ENCODE measurements at places on chromosomes 11 and 22.

GRCh38 chr11:64246871-64247728 lies at the start of gene PPP1R14B:
TSS of gene PPP1R14B (minus strand) at chr11:64246943. CDS start at chr11:64246673, 270 bp downstream.
- peak; percentile 95 for DNase-seq

DNA sequence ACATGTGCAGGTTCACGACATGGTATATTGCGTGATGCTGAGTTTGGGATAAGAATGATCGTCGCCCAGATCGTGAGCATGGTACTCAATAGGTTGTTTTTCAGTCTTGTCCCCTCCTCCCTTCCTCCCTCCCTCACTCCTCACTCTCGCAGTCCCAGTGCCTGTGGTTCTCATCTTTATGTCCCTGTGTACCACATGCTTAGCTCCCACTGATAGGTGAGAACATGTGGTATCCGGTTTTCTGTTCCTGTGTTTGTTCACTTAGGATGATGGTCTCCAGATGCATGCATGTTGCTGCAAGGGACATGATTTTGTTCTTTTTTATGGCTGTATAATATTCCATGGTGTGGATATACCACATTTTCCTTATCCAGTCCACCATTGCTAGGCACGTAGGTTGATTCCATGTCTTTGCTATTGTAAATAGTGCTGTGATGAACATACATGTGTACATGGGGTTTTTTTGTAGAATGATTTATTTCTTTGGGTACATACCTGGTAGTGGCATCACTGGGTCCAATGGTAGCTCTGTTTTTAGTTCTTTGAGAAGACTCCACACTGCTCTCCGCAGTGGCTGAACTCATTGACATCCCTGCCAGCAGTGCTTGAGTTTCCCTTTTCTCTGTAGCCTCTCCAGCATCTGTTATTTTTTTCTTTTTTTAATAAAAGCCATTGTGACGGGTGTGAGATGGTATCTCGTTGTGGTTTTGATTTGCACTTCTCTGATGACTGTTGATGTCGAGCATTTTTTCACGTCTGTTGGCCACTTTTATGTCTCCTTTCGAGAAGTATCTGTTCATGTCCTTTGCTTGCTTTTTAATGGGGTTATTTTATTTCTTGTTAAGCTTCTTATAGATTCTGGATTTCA lies 16.4 kb downstream of the ZBED4 start:
- DNase-seq: no peak

GRCh38 chr11:86484795-86485166 lies 110.1 kb downstream of the CCDC81 start:
- no peak for DNase-seq

- no peak for DNase-seq
Observed at GRCh38 chr11:106468086-106468485, 390.6 kb downstream of the AASDHPPT start.

GRCh38 chr11:60848714-60849151 lies 6.8 kb downstream of the CCDC86 start:
- DNase-seq: no peak

GRCh38 chr11:72007587-72007986 lies 8.9 kb downstream of the IL18BP start:
- no peak for DNase-seq

DNA sequence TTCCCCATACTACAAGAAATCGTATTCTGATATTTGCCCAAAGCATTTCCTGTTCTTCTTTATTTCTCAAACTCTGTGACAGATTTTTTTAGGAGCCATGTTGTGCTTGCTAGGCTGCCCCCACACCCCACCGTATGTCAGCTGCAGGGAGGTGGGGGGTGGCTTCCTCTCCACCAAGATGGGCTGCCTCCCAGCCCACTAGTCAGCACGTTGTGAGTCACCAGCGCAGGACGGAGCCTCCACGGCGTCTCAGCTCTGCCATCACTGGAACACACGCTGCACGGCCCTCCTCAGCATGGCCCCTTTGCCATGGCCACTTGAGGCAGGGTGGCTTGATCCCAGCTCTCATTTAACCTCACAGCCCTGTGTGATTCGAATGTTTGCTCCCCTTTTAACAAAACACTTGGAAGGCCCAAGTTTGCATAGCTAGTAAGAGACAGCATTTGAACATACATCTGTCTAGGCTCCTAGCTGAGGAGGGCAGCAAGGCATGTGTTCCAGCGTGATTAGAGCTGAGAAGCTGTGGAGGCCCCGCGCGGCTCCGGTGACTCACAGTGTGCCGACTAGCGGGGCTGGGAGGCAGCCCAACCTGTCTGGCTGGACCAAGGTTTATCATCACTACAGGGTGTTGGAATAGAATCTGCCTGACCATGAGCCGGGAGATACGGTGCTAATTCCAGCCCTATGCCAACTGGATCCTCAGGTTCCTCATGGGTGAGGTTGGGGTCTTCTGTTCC lies 180.7 kb upstream of the NCAM1 start:
- peak; percentile 49 for DNase-seq

DNA sequence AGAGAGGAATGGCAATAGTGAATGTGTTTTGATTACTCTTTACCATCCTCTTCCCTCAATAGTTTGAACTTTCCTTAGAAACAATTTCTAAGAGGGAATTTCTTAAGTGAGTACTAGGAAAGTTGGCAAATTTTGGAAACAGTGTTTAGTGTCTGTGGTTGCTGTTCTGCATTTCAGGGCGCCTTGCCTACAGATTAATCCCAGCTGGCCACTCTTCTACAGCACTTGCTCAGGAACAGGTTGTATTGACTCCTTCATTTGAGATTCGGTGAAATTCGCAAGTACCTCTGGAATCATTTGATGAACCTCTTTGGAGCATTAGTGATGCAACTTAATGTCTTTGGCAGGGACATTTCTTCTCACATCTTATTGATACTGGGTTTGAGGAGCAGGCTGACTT lies 28.3 kb downstream of the JAM3 start:
- no peak for DNase-seq

- no peak for DNase-seq
Observed at GRCh38 chr11:2379466-2380174, 2.5 kb downstream of the CD81 start.

DNA sequence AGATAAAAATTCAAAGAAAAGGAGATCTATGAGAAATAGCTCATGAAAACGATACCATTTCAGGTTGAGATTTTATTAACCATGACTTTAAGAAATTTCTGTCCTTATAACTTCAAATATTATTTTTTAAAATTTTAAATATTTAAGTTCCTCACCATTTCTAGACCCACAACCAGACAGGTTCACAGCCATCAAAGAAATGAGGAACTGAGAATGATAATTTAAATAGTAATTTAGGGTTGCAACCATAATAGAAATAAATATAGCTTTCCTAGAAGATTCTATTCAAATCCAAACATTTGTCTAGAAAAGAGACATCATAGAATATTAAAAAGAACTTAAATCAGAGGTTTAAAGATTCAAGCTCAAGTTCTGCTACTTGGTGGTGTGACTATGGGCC lies 5.9 kb upstream of the VWA5A start:
- no peak for DNase-seq

- DNase-seq: no peak
Observed at GRCh38 chr22:23397008-23397612, 183.0 kb downstream of the IGLL1 start.

- no peak for DNase-seq
Observed at GRCh38 chr22:36358533-36359469, 29.0 kb downstream of the MYH9 start.

GRCh38 chr11:85602526-85603213 lies 24.5 kb downstream of the DLG2 start:
- no peak for DNase-seq

DNA sequence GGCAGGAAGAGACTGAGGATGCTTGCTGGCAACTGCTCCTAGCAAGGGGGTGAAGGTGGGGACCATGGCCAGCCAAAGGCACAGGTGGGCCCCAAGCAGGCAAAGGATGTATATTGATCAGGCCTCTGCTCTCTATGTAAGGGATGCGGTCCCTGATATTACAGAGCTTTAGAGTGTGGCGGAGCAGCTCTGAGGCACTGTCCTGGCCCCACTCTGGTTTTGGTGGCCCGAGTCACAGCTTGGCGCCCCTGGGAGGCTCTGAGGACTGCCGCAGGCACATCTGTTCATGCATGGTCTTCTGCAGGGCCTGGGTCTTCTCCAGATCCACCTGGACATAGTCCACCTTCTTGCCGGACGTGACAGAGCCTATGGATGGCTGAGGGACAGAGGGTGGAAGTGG lies 45.5 kb downstream of the GAB4 start:
- DNase-seq: no peak

DNA sequence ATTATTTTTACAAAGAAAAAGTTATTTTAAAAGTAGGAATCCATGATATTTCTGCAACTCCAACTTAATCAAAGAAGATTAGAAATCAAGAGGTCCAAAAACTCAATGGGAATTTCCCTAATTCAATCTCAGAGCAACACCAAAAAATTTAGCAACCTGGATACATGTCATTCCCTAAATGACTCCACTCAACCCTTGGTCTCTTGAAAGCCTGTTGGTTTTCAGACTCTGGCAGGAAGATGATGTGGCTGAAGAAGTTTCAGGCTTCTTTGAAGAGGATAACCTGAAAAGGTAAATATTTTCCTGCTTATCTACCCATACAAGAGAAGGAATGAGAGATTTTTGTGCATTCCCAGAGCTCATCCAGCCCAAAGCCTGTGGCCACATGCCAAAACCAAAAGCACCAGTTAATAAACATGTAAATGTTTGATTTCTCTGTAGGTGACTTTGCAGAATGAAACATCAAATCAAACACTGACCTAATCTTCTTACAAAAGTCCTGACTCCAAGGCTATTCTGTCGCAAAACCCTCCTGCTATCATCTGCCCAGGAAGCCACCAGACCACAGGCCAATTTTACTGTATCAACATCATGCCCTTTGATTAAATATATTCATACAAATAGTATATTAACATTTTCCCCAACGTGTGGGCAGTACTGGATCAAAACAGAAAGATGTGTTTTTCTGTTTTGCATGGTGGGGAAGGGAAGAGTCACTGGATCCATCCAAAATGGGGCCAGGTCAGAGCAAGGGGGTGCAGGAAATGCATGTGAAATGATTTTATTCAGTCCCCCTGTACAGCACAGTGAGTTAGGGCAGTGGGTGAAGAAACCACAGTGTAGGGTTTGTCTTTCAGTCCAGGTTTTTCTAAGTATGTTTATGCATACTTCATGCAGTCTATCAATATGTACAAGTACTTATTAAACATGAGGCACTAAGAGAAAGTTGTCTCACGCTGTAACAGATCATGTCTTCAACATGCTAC lies 38.8 kb downstream of the SMCO4 start:
- DNase-seq: no peak

DNA sequence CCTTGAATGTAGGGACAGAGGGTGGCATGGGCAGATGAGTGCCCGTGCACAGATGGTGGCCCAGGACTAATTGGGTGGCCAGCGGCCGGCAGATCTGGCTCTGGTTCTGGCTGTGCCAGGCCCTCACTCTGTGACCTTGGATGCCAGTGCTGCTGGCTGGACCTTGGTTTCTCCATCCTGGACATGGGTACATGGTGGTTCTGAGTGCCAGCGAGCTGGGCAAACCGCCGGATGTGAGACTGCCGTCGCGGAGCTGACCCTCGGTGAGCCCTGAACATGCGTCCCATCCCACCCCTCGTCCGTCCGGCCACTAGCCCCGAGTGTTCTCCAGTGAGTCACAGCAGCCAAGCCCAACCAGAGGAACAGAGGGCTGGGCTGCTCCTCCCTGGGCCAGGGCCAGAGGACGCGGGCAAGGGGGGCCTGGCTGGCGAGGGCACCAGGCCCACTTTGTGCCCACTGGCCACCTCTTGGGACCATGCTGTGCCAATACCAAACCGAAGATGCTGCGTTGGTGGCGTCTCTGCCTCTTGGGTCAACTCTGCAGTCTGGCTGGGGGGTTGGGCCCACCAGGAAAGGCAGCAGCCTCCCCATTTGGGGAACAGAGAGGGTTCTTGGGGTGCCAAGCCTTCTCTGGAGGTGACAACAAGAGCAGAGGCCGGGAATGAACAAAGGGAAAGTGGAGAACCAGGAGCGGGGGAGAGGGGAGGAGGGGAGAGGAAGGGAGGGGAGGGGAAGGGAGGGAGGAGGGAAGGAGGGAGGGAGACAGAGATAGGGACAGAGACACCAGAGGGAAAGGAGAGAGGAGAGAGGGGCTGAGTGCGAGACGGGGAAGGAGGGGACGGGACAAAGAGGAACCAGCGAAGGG lies 10.7 kb downstream of the LSP1 start:
- DNase-seq: peak; percentile 95

GRCh38 chr11:10379426-10379825 lies 74.6 kb downstream of the ADM start:
- DNase-seq: peak; percentile 74

DNA sequence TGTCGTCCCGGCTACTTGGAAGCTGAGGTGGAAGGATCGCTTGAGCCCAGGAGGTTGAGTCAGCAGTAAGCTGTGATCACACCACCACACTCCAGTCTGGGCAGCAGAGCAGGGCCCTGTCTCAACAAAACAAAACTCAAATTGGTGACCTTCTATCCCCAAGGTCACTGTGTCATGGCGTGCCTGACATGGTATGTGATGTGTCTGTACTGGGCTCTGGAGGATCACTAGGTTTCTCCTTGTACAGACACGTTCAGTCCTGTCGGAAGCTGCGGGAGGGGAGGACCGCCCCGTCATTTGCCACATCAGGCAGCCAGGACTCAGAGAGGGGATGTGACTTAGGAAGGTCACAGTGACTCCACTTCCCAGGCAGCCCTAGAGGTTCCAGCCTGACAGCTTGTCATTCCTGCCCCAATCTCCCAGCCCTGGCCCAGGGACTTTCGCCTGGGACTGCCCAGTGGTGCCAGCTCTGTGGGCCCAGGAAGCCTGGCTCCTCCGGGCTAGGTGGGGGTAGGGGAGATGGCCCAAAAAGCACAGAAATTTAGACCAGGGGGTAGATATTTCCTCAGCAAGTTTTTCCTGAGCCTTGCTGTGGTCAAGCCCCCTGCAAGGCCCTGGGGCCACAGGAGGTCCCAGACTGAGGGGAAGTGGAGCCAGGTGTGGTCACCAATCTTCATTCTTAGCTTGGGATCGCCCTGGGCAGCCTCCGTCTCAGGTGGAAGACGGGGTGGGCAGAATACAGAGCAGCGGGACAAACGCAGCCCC lies 53.2 kb downstream of the TRIOBP start:
- DNase-seq: no peak

DNA sequence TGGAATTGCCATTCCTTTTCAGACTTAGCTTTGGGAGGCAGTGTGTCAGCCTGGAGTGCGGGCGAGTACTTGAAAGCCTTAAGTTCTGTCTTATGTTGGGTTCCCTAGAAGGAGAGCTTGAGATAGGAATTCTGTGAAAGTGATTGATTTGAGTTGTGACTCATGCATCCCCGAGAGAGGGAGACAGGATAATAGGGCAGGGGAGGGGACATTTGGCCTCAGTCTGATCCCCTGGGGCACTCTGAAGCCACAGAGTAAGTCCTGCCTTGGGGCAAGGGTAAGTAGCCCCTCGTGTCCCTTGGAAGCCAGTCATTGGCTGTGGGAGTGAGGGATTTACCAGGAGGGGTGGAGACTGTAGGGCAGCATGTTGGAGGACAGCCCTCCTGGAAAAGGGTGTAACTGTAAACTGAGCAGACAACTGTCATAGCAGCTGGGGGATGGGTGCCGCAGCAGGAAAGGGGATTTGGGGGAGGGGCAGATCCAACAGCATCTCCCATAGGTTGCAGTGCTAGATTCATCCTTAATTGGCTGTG lies 44.0 kb downstream of the KIAA1671 start:
- peak; percentile 79 for DNase-seq

- DNase-seq: no peak
Observed at GRCh38 chr11:65774525-65775306, 6.1 kb downstream of the AP5B1 start.

Data from muscle of leg (tissue), 16 donors.